Stimulated activated CD4-positive, alpha-beta T cell treated with anti-CD3 and anti-CD28 coated beads, Interleukin-1b, Interleukin-23, amount 100 ng/mL, for 24 hours (primary cell): ENCODE measurements at places on chromosomes 6 and 20.

DNA sequence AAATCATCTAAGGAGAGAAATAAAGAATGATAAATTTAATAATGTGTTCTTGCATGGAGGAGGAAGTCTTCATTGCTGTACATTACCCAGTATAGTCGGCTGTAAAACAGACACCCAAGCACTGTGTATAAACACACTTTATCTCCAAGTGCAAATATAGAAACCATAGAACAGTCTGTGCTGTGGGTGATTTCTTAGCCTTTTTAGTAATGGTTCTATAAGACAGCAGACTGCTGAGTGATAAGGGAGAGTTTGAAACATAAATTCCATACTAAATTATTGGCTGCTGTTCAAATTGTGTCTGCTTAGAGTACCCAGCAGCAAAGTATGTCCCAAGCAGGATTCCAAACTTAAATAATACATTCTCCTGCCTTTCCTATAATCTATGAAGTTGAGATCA lies 4.6 kb downstream of the FILIP1 start:
- no peak for DNase-seq

- DNase-seq = no peak
These were observed 48.7 kb downstream of the ADAT2 start for GRCh38 chr6:143401636-143402370.

- no peak for DNase-seq
These were observed 105.8 kb downstream of the JARID2 start for GRCh38 chr6:15351631-15352030.

DNA sequence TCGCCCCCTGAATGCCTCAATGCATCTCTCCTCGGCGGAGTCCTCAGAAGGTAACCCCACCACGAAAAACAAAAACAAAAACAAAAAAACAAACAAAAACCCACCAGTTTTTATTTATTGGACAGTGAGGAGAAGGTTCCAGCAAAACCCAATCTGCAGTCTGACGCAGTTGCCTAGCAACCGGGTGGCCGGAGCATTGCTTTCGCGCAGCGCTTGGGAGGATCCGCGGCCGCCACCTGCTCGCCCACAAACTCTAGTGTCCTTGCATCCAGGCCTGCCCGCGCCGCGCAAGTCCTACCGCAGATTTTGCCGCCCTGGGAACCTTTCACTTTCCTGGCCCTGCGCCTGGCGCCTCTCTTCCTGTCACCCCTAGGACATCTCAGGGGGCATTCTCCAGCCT lies 17.6 kb downstream of the TFAP2B start:
- no peak for DNase-seq

GRCh38 chr20:26167499-26167898 lies 470.8 kb upstream of the ZNF337 start:
- DNase-seq = no peak
